ENCODE measurements at places on chromosomes 3 and 15.

- DNase-seq: no peak
Observed at GRCh38 chr3:159843840-159844730, 144.6 kb upstream of the IL12A start.

DNA sequence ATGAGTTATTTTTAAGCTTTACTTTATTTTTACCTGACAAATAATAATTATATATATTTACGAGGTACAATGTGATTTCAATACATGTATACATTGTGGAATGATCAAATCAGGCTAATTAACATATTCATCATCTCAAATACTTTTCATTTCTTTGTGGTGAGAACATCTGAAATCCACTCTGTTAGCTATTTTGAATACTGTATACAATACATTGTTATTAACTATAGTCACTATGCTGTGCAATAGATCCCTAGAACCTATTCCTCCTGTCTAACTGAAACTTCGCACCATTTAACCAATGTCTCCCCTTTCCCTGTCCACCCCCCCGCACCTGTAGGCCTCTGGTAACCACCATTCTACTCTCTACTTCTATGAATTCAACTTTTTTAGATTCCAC, 7.9 kb upstream of the SPPL2A start:
- DNase-seq: no peak

DNA sequence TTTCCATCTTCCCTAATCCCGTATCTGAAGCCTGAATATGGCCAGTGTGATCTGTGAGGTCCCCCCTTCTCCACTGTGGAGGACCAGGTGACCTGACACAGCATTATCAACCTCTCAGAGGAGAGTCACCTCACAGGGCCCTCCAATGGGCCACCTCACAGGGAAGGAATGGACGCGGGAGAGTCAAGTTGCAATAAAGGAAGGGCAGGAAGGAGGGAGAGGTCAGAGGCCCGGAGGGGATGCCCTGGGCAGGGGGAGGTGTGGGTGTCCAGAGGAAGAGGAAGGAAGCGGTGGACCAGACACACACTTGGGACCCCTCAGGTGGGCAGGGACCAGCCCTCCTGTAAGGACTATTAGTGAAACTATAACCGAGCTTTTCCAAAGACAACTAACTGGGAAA, 14.6 kb upstream of the LRRC15 start:
- no peak for DNase-seq

DNA sequence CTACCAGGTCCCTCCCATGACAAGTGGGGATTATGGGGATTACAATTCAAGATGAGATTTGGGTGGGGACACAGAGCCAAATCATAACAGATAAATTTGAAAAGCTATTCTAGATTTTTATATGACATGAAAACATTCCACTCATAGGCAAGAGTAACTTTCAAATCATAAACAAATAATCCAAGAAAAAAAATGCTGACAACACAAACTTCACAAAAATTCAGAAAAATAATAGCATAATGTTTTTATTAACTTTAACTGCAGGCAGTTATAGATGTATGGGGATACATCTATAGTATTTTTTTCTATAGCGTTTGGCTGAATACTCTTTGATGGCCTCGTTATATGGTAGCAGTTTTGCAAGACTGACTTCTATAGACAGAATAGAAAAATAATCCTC, 243.1 kb downstream of the ADAMTSL3 start:
- DNase-seq: no peak

- DNase-seq: no peak
Observed at GRCh38 chr3:168865022-168865551, 769.4 kb upstream of the GOLIM4 start.

DNA sequence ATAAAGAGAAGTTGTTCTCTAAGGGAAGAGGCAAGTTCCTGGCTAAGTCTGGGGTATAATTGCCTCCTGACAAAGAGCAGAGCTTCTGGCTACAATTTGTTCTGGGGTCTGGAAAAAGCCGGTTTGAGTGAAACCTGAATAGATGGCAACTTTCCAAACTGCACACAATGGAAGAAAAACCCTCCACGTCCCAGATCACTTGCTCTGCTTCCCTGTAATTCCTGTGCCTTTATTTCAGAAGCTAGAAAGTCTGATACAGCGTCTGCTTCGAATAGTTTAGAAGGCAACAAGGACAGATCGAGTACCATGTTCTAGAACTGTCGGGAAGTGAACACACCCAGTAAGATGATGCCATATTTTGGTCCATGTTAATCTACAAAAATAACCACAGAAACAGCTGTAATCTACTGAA, 1.6 kb upstream of the WDR82 start:
- no peak for DNase-seq

DNA sequence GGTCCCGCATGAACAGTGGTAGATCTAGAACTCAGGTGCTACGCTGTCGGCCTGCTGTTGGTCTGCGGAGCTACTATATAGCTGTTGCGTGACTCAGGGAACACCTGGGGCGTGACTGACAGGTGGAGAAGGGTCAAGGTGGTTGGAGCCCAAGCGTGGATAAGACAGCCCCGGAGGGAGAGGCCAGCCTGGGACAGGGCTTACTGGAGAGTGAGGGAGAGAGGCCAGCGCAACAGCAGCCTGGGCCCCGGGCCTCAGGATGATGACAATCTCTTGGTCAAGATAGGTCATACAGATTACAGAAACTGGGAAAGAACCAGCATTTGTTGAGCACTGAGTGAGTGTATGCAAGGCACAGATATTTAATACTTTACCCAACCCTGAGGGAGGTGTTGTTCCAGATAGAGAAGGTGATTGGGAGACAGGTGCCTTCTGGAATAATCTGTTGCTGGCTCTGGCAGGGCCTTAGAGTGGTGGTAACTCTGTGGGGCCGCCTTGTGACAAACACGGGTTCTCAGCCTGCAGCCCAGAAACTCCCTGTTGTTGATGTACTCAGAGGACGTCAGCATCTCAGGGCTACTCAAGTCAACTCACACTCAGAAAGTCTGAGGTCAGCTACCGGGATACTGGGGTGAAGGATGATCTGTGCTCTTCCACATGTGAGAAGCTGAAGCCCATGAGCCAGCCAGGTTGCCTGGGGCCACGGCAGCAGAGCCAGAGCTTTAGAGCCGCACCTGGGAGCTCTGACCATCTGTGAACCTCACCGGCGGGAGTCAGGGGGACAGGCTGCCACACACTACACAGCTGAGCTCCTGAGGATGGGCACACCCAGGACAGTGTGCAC, 265.4 kb upstream of the HES1 start:
- no peak for DNase-seq

DNA sequence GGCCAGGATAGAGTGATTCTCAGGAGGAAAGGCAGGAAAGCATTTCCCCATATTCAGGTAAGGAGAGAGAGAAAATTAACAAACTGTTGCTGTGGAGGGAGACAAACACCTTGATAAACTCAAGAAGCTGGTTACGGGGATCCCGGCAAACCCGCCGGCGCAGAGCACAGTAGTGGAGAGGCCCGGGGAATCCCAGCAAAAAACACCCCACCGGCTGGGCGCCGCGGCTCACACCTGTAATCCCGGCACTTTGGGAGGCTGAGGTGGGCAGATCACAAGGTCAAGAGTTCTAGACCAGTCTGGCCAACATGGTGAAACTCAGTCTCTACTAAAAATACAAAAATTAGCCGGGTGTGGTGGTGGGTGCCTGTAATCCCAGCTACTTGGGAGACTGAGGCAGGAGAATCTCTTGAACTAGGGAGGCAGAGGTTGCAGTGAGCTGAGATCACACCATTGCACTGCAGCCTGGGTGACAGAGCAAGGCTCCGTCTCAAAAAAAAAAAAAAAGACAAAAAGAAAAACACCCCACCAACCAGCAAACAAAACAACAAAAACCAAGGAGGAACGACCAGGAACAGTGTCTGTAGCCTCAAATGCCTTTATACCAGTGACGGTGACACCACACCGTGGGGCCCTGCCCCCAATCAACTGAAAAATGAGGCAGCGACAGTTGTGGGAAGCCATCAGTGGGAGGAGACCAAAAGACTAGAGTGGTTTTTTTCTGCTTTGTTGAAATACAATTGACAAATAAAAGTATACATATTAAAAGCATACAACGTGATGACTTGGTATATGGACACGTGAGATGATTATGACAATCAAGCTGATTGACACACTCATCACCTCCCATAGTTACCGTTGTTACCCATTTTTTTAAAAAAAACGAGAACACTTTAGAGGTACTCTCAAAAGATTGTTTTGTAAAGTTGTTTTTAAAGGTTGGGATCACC, 40.2 kb upstream of the IDH2 start:
- DNase-seq: no peak

GRCh38 chr3:149588909-149589308, 68.9 kb downstream of the WWTR1 start:
- no peak for DNase-seq

All from HTR-8/SVneo (cell line).